Liver (tissue), 10 donors: ENCODE measurements at places on chromosomes 3 and 15. TPM values are rescaled to one million over a fixed set of nuclear protein-coding genes. Genes with fewer than 3 reads are reported as not detected.

- DNase-seq: no peak
Observed at GRCh38 chr3:105274958-105275357, 91.8 kb upstream of the ALCAM start.

SNTN gene
- total RNA-seq: not detected

DNA sequence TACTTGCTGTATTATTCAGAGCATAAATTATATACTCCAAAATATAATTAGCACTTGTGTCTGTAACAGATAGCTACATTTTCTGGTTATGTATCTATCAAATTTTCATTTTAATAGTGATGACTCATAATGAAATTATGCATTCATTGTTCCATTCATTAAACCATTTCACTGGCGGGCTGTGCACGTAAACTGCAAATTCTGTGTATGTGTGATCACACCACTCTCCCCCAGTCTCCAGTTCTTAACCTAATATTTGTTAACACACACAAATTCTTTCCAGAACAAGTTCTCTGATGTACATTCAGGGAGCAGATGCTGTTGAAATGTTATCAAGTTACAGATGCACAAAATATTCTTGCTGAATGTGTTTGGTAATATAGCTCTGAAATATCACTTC is 3.8 kb upstream of the KCNMB2 start:
- no peak for DNase-seq

FSTL1 gene
- 67.5 TPM for total RNA-seq

- no peak for DNase-seq
Observed at GRCh38 chr3:83715307-83715706, 1243.5 kb upstream of the CADM2 start.

DNA sequence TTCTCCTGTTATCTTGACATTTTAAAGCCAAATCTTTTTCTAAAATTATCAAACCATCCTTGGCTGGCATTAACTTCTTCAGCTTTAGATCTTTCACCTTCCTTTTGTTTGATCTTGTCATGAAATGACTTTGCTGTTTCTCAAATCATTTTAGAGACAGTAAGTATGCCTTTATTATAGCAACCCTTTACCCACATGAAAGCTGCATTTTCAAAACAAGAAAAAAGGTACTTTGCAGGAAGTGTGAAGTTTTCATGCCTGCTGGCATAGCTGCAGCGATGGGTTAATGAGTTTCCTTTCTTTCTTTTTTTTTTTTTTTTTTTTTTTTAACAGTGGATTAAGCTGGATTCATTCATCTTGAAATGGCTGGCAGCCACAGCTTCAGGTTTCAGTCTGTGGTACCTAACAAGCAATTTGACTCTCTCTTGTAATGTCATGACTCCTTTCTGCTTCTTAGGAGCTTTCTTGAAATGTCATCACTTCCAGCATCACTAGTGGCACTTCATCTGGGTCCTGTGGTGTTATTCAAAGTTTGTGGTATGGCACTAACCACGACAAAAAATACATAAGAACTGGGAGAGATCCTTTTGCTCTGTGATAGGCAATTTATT is 18.8 kb downstream of the SLC25A26 start:
- no peak for DNase-seq

CYP11A1 gene
- total RNA-seq: 0.47 TPM

DNA sequence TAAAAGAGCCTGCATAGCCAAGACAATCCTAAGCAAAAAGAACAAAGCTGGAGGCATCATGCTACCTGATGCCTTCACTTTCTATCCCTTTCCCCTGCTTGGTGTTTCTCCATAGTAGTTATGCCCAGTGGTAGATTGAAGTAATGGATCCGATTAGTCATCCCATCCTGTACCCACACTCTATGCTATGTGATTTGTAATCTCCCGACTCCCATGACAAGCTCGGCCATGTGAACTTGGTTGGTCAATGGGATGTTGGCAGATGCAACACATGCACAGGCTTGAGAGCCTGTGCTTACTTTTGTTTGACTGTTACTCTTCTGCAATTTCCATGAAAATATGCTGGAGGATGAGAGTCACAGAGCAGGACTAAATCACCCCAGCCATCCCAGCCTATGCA is 334.9 kb upstream of the DPH6 start:
- DNase-seq: no peak

- no peak for DNase-seq
Observed at GRCh38 chr15:98728082-98728810, 79.9 kb downstream of the IGF1R start.

LRRIQ4 gene
- total RNA-seq: not detected

- DNase-seq: no peak
Observed at GRCh38 chr15:39030291-39031070, 465.9 kb upstream of the RASGRP1 start.

RBSN gene
- total RNA-seq: 18.3 TPM
